ENCODE measurements at places on chromosomes 2 and 18. TPM values are rescaled to one million over a fixed set of nuclear protein-coding genes. Genes with fewer than 3 reads are reported as not detected.

Gene HOXD1
- total RNA-seq: not detected

Gene UGGT1
- total RNA-seq: 56.9 TPM

Gene ACADL
- total RNA-seq: 0.24 TPM

Gene C2orf78
- not detected for total RNA-seq

Gene MC5R
- total RNA-seq: not detected

Gene SPC25
- 20.7 TPM for total RNA-seq

Gene LINC00305
- not detected for total RNA-seq

Gene PARD6G
- 0.23 TPM for total RNA-seq

Gene LPIN1
- total RNA-seq: 43.1 TPM

Gene GORASP2
- total RNA-seq: 74.7 TPM

Gene OTOF
- not detected for total RNA-seq

Gene TUBB8B
- not detected for total RNA-seq

Gene CNDP1
- total RNA-seq: not detected

Gene KCNG2
- total RNA-seq: not detected

Gene MFSD2B
- 1.1 TPM for total RNA-seq

Gene SLC4A3
- total RNA-seq: 7.3 TPM

Gene HS6ST1
- 26.2 TPM for total RNA-seq

Gene TEX51
- not detected for total RNA-seq

Gene IL1R2
- total RNA-seq: 3.8 TPM

Gene ICOS
- not detected for total RNA-seq

Gene ARHGEF33
- total RNA-seq: 1.4 TPM

Gene TDRD15
- total RNA-seq: 1.9 TPM

Data from PC-9 (cell line).